ENCODE measurements at places on chromosomes 5 and 9.

DNA sequence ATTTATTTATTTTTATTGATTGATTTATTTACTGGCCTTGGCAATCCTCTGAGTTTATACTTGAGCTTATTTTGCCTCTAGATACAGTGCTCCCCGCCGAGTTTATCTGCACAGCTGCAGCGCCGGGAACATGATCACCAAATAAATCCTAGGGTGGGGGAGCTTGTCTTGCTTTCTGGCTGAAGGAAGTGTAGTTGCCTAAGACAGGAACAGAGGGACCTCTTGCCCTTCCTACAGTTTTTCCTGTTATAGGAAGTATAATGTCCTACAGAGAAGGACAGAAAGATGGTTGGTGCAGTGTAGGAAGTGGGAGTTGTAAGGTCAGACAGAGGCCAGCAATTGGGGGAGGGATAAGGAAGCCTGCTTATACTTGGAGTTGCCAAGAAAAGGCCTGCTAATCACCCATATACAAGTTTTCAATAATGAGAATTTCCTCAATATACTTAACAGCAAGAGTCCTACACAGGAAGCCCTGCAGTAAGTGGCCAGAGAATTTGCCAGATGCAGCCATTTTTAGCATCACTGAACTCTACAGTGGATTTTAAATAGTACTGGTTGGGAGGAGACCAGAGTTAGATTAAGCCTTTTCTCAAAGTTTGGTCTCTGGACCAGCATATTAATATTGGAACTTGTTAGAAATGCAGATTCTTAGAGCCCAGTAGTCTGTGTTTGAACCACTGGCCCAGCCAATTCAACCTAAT is 7.7 kb downstream of the AOPEP start:
- DNase-seq: no peak

- peak; percentile 71 for DNase-seq
Measured at GRCh38 chr5:36897616-36898015, 21.0 kb downstream of the NIPBL start.

DNA sequence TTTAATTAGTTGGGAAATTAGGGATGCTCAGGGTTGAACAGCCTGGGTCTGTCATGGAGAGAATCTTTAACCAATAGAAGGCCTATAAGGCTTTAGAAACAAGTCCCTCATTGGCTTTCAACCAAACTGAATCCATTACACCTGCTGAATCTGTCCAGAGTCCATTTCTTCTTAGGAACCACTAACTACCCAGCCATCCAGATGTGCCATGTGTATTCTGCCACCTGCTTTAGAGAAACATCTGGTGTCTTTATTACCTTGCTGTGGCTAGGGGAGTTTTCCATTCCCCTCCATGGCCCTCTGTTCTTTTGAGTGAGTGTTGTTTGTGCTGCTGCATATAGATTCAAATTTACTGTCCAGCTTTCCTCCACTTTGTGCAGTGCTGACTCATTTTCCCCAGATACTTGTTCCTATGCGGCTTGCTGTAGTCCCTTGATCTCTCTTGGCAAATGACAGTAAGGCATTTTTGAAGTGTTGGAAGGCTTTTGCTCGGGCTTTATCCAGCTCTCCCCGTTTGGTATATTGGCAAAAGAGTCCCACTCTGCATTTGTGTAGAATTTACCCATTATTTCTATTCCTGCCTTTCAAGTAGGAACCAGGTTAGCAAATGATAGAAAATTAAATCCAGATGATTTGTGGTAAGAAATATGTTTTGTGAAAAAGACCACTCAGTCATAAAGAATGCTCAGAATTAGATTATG is 54.6 kb downstream of the NLN start:
- peak; percentile 71 for DNase-seq

DNA sequence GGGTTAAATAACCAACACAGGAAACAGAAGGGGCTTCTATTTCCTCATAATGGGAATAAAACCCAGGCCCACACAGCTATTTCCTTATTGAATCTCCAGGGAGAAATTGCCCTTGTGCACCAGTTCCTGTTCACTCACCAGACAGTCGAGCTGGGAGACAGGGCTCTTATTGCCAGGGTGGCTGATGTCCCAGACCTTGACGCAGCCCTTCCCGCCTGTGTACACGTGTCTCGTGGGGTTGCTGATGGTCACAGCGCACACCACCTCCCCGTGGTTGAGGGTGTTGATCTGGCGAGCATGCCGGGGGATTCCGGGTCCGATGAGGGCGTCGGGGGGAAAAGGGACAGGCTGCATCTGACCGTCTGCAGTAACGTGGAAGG is 96.5 kb downstream of the TLE1 start:
- no peak for DNase-seq

GRCh38 chr5:20230010-20230409 is 242.0 kb upstream of the CDH18 start:
- no peak for DNase-seq

DNA sequence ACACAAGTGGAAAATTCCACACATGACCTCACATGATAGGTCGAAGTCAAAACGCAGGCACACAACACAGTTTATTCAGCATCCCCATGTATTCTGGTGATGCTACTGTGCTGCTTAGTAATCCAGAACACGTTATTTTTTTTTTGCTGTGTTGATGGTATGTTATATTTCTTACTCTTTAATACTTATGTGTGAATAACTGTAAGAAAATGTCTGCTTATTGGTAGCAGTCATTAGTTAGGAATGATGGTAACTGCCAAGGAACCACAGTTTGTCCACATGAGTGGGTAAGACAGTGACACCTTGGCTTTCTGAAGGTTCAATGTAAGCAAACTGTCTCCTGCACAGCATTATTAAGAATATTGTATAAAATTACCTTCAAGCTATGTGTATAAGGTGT is 107.7 kb upstream of the DAPK1 start:
- DNase-seq: peak; percentile 8

GRCh38 chr5:180207593-180207992 is 1.4 kb downstream of the RASGEF1C start:
- no peak for DNase-seq

DNA sequence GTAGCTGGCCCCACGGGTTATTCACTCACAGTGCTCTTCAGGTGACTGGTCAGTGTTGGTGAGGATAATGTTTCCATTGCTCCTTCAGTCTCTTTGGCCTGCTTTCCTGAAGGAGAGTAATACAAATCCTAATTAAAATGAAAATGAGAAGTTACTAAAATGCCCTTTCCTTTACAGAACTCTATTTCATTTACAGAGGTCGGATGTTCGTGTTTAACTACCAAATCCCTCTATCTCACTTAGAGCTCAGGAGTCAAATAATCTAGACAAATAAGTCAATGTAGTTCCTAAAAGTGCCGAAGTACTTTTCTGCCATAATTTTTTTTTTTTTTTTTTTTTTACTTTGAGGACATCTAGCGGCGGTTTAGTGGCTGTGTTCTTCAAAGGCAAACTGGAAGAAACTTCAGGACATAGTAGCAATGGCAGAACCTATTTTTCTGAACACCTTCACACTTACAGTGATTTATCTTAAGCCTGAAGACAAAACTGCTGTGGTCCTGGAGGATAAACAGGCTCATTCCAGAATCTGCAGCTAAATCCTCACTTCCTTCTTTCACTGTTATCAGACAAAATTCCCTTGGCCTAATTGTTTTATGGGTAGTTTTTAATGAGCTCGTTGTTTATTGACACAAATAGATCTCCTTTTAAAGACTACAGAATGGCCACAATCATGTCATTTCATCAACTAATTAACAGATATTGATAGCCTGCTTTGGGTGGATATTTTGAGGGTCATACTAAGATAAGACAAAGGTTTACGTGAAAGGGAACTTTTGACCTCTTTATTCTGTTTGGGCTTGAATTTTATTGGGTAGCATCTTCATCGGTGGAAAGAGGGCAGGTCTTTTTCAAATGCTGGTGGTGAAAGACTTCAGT is 207.6 kb upstream of the DMRTA1 start:
- DNase-seq: peak; percentile 65

GRCh38 chr5:178380541-178381074 is 148.0 kb upstream of the PHYKPL start:
- DNase-seq: no peak

DNA sequence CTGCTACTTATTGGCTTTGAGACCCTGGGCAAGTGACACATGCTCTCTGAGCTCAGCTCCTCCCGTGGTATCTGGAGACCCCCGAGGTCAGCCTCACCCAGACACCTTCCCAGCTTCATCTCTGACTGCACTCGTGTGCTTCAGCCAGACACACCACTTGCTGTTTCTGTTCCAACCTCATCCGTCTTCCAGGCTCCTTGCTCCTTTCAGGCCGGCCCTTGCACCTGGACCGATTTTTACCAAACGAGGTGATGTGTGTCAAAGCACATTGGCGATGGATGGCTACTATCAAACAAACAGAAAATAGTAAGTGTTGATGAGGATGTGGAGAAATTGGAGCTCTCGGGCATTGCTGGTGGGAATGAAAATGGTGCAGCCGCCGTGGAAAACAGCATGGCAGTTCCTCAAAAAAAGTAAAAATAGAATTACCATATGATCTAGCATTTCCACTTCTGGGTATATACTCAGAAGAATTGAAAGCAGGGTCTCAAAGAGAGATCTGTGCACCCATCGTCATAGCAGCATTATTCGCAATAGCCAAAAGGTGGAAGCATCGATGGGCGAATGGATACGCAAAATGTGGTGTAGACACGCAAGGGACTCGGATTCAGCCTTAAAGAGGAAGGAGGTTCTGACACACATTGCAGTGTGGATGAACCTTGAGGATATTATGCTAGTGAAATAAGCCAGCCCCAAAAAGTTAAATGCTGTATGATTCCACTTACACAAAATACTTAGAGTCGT is 96.1 kb upstream of the IER5L start:
- no peak for DNase-seq

DNA sequence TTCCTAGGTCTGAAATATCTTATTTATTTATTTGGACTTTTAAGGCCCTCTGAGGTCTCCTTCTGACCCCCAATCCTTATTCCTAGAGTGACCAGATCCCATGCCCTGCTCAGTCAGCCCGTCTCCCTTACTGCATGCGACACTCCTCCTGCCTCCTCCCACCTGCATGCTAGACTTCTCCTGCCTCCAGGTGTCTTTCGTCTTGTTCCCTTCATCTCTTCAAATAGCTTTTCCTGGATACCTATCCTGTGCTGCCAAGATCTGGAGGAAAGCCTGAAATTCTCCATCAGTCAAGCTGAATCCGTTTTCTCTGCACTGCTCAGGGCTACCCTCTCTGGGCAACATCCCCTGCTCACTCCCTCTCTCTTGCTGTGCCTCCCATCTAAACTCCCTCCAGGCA is 81.0 kb downstream of the PRDM6 start:
- no peak for DNase-seq

DNA sequence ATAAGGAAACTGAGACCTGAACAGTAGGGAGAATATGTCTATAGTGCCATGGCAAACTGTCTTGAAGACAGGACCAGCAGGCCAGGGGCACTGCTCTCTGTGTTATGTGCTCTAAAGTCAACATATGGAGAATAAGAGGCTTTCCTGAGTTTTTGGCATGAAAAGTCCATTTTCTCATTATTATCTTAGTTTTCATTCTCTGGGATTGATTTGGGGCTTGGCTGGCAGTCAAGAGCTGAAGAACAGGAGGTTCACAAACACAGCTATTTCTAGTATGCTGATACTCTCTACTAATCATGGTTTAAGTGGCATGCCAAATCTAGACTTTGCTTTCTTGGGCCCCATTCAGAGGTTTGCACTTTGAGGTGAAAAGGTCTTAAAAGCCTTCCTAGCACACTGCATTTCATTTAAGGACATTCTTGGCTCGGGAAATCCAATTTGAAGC is 404.4 kb downstream of the ZNF608 start:
- DNase-seq: peak; percentile 31

DNA sequence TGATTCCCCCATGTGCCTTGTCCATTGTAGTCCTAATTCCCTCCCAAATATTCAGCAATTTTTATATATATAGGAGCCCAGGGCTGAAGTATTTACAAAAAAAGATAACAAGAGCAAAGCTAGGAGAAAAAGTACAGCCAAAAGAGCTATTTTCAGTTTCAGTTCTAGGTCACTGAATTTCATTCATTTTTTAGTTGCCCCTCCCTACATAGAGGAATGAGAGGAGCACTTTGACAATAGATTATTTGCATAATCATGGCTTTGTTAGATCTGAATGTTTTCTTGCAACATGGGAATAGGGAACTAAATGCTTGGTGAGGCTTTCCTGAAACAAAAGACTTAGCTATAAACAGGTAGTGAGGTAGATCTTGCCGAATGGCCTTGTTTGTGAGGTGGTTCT is 15.3 kb upstream of the F2RL2 start:
- peak; percentile 6 for DNase-seq

GRCh38 chr9:91275655-91276054 is 86.1 kb downstream of the AUH start:
- no peak for DNase-seq

- no peak for DNase-seq
Measured at GRCh38 chr5:68458416-68459021, 243.0 kb downstream of the PIK3R1 start.

DNA sequence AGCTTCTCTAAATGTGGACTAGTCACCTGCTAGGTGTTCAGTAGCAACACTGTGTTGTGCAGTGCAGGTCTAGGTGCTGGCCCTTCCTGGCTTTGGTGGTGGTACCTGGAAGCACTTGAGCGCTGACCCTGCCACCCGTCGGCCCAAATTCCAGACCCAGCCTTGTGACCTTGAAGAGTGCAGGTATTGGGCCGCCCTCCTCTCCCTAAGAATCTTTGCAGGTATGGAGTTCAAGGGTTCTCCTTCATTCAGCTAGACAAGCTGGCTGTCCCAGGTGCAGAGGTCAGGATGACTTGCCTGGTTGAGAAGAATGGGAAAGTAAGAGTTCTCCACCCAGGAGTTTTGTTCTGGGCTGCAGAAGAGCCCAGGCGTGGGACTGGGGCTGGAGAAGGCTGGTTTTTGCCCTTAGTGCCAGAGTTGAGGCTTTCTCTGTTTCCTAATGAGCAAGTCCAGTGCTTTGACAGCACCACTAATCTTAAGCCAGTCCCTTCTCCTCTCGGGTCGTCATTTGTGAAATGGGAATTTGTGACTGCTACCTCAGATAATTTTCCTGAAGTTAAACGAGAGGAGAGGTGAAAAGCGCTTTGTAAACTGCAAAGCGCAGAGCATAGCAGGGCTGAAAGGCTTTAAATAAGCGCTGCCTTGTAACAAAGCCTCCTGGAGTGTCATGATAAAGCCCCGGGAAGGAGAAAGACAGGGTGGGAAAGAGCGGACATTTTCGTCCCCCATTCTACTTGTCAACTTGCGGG is 4.0 kb downstream of the FOXE1 start:
- no peak for DNase-seq

DNA sequence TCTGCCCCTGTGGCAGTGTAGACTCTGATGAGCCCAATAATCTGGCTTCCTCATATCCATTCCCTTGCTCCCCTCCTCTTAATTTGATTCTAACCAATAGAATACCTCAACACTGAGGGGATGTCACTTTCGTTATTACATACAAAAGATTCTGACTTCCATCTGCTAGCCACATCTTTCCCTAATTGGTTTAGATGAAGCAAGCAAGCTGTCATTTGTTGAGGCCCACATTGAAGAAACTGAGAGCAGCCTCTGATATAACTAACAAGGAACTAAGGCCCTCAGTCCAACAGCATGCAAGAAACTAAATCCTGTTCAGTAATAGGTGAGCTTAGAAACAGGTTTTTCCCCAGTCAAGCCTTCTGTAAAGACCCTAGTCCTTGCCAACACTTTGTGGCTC is 5.8 kb downstream of the ADAMTS6 start:
- no peak for DNase-seq
